ENCODE measurements at places on chromosomes 7 and 10. TPM values are rescaled to one million over a fixed set of nuclear protein-coding genes. Genes with fewer than 3 reads are reported as not detected.

The PCLO gene
- 8.1 TPM for total RNA-seq

The DCLRE1C gene
- total RNA-seq, result 11.8 TPM

The DGKB gene
- total RNA-seq, result 1.7 TPM

The ZNF365 gene
- total RNA-seq, result 0.93 TPM

The ADIRF gene
- total RNA-seq, result not detected

The SLC35B4 gene
- 12.8 TPM for total RNA-seq

The MMD2 gene
- not detected for total RNA-seq

The CC2D2B gene
- total RNA-seq, result 0.13 TPM

- H3K4me3 ChIP-seq, result no peak overlapping the region
- no peaks in the 10 kb centered on the region for H3K4me1 ChIP-seq
- DNase-seq, result no peak
- H3K27ac ChIP-seq, result no peak overlapping the region
- H3K27me3 ChIP-seq, result no peaks in the 10 kb centered on the region
Observed at GRCh38 chr10:131667047-131667446, 233.8 kb upstream of the PPP2R2D start.

GRCh38 chr7:149023662-149024061 lies 4.6 kb downstream of the PDIA4 start:
- H3K27ac ChIP-seq, result no peak overlapping the region
- no peaks in the 10 kb centered on the region for H3K27me3 ChIP-seq
- DNase-seq, result no peak
- no peaks in the 10 kb centered on the region for H3K36me3 ChIP-seq

DNA sequence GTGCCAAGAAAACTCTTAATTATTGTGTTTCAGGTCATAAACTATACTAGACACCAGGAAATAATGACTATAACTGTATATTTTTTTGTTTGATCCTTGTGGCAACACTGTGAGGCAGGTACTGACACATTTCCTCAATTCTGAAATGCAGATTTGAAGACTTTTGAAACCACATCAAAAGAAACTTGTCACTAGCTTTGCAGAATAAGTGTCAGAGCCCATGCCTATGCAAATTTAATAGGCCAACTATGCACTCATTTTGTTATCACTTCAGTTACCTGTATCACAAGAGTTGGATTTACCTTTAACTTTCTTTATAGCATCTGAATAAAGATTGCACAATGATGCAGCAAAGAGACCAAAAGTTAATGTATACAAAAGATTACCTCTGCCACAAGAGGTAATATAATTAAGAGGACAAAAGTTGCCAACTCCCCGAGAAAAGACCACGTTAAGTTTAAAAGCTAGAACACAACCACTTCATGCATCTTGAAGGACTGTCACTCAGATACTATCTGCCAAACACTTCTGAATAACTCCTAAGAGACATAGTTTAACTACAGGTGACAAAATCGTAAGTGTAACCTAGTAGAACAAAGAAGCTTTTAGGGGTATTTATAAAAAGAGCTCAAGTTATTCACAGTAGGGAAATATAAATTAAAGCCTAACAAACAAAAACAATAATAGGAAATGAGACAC lies 80.5 kb downstream of the ELAPOR2 start:
- H3K36me3 ChIP-seq, result no peaks in the 10 kb centered on the region
- H3K4me3 ChIP-seq, result no peak overlapping the region
- H3K4me1 ChIP-seq, result peaks cover 9% of the 10 kb centered on the region
- DNase-seq, result no peak
- H3K27ac ChIP-seq, result no peak overlapping the region

DNA sequence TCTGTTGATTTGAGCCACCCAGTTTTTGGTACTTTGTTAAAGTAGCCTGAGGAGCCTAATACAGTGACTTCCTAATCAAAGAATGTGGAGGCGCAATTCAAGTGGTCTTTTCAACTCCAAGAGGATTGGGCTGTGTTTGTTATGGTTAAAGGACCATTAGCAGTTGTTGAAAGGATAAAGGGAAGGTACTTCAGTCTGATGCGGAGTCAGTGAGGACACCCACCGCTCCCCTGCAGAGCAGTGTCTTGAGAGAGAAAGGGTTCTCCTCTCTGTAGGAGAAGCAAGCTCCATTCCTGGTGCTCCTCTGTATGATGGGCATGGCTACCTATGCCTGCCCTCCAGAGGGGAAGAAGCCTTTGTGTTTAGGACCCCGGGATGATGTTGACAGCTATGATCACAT lies 590.6 kb upstream of the C7orf33 start:
- H3K4me1 ChIP-seq, result no peaks in the 10 kb centered on the region
- no peak for DNase-seq
- no peaks in the 10 kb centered on the region for H3K36me3 ChIP-seq
- no peak overlapping the region for H3K4me3 ChIP-seq
- H3K27me3 ChIP-seq, result no peaks in the 10 kb centered on the region

DNA sequence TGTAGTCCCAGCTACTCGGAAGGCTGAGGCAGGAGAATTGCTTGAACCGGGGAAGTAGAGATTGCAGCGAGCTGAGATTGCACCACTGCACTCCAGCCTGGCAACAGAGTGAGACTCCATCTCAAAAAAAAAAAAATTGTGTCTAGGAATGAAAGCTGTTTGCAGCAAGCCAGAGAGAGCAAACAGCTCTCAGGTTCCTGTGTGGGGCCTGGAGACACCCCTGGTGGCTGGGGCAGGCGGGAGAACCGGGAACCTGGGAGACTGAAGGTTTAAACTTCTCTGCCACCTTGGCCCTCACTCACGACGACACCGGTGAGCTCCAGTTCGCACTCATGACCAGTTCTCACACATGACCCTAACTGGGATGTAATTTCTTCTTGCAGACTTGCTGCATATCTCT lies 13.2 kb upstream of the UNCX start:
- peaks cover 3% of the 10 kb centered on the region for H3K4me1 ChIP-seq
- H3K4me3 ChIP-seq, result no peak overlapping the region
- DNase-seq, result peak; percentile 2
- no peaks in the 10 kb centered on the region for H3K36me3 ChIP-seq
- H3K27ac ChIP-seq, result no peak overlapping the region

DNA sequence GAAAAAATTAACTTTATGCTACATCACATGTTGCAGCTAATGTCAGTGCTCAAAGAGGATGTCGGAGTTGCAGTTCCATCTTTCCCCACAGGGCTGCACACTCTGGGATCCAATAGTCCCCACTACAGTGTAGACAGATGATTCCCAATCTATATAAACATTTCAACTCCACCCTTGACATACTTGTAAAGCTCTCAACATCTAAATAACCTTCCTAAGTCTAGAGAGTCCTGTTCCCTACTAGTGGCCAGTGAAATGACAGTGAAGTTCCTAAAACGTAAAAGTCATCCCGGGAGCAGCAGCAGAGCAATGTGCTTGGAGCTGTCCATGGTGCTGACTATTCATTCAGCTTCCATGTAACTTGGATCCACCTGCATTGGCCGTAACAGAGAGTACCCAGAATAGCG lies 145.1 kb downstream of the GRM8 start:
- peak; percentile 87 for DNase-seq
- no peaks in the 10 kb centered on the region for H3K4me1 ChIP-seq

DNA sequence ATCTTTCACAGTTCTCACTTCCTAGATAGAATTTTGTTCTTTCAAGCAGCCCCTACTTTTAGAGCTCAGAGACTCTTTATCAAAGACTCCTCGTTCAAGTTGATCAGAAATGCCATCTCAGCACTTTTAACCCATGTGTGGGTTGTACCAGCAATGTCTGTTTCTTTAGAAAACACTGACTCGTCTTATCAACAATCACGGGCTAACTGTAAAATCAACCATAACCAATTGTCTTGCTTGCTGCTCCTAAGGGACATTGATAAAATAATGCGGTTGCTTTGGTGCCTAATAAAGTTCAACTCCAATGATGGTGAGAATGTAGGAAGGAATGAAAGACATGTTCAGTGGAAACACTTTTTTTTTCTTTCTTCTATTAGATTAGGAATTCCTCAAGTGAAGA lies 12.9 kb upstream of the CDK6 start:
- H3K27me3 ChIP-seq, result no peaks in the 10 kb centered on the region
- H3K27ac ChIP-seq, result no peak overlapping the region
- no peaks in the 10 kb centered on the region for H3K4me1 ChIP-seq
- no peaks in the 10 kb centered on the region for H3K36me3 ChIP-seq
- H3K4me3 ChIP-seq, result no peak overlapping the region
- DNase-seq, result no peak

GRCh38 chr10:67257018-67257417 lies 331.2 kb downstream of the LRRTM3 start:
- no peaks in the 10 kb centered on the region for H3K27me3 ChIP-seq
- H3K36me3 ChIP-seq, result no peaks in the 10 kb centered on the region
- no peak for DNase-seq
- H3K4me3 ChIP-seq, result no peak overlapping the region

GRCh38 chr7:253581-254336 lies 36.2 kb upstream of the FOXL3 start:
- no peaks in the 10 kb centered on the region for H3K36me3 ChIP-seq
- no peak overlapping the region for H3K4me3 ChIP-seq
- DNase-seq, result no peak
- no peak overlapping the region for H3K27ac ChIP-seq
- H3K27me3 ChIP-seq, result no peaks in the 10 kb centered on the region

- no peaks in the 10 kb centered on the region for H3K27me3 ChIP-seq
- DNase-seq, result no peak
- H3K4me1 ChIP-seq, result peaks cover 3% of the 10 kb centered on the region
- no peak overlapping the region for H3K4me3 ChIP-seq
- H3K27ac ChIP-seq, result no peak overlapping the region
Observed at GRCh38 chr7:91683823-91684222, 196.7 kb downstream of the MTERF1 start.

DNA sequence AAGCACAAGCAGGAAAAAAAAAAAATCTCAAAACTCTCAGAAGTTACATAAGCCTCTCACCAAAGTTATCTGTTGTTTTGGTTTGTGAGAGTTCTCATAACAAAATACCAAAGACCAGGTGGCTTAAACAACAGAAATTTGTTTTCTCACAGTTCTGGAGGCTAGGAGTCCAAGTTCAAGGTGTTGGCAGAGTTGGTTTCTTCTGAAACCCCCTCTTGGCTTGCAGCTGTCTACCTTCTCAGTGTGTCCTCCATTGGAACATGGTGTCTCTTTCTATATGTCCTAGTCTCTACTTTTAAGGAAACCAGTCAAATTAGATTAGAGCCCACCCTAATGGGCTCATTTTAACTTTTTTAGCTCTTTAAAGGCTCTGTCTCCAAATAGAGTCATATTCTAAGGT lies 44.9 kb downstream of the TNKS2 start:
- H3K27me3 ChIP-seq, result no peaks in the 10 kb centered on the region
- no peaks in the 10 kb centered on the region for H3K36me3 ChIP-seq
- H3K4me1 ChIP-seq, result no peaks in the 10 kb centered on the region

GRCh38 chr10:91412354-91413087 lies 2.4 kb downstream of the HECTD2 start:
- peaks cover 15% of the 10 kb centered on the region for H3K4me1 ChIP-seq
- H3K4me3 ChIP-seq, result no peak overlapping the region
- H3K36me3 ChIP-seq, result no peaks in the 10 kb centered on the region
- H3K27me3 ChIP-seq, result no peaks in the 10 kb centered on the region
- DNase-seq, result no peak
- H3K27ac ChIP-seq, result no peak overlapping the region

- DNase-seq, result no peak
- no peaks in the 10 kb centered on the region for H3K4me1 ChIP-seq
- no peaks in the 10 kb centered on the region for H3K27me3 ChIP-seq
- H3K36me3 ChIP-seq, result no peaks in the 10 kb centered on the region
- H3K4me3 ChIP-seq, result no peak overlapping the region
Observed at GRCh38 chr10:37496061-37496460, 361.3 kb downstream of the ZNF248 start.

GRCh38 chr10:11231285-11231684 lies 213.6 kb downstream of the CELF2 start:
- H3K4me1 ChIP-seq, result no peaks in the 10 kb centered on the region
- H3K27me3 ChIP-seq, result no peaks in the 10 kb centered on the region
- H3K4me3 ChIP-seq, result no peak overlapping the region
- H3K27ac ChIP-seq, result no peak overlapping the region
- H3K36me3 ChIP-seq, result no peaks in the 10 kb centered on the region

- H3K4me3 ChIP-seq, result no peak overlapping the region
- no peak for DNase-seq
- H3K27ac ChIP-seq, result no peak overlapping the region
- no peaks in the 10 kb centered on the region for H3K27me3 ChIP-seq
- no peaks in the 10 kb centered on the region for H3K36me3 ChIP-seq
Observed at GRCh38 chr7:143016996-143017395, 9.9 kb downstream of the OR9A2 start.

- no peak for DNase-seq
- no peak overlapping the region for H3K4me3 ChIP-seq
- H3K27me3 ChIP-seq, result no peaks in the 10 kb centered on the region
- H3K36me3 ChIP-seq, result no peaks in the 10 kb centered on the region
Observed at GRCh38 chr7:13946181-13946580, 43.3 kb downstream of the ETV1 start.

DNA sequence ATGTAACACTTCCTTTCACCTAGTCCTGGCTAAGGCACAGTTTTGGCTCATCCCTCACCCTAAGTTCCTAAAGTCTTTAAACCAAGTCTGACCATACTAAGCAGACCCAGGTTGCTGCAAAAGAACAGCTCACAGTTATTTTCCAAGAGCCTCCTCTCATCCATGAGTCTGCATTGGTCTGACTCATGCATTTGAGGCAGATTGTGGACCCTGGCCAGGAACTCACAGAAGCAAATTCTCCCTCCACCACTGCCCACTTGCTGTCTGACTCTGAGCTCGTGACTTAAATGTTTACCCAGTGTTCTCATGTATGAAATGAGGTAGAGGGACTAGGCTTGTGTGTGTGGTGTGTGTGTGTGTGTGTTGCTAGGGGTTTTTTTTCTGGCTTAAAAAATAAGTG lies 1272.8 kb downstream of the TYW1 start:
- no peaks in the 10 kb centered on the region for H3K36me3 ChIP-seq
- DNase-seq, result peak; percentile 82
- no peak overlapping the region for H3K4me3 ChIP-seq
- H3K27me3 ChIP-seq, result peaks cover 3% of the 10 kb centered on the region

DNA sequence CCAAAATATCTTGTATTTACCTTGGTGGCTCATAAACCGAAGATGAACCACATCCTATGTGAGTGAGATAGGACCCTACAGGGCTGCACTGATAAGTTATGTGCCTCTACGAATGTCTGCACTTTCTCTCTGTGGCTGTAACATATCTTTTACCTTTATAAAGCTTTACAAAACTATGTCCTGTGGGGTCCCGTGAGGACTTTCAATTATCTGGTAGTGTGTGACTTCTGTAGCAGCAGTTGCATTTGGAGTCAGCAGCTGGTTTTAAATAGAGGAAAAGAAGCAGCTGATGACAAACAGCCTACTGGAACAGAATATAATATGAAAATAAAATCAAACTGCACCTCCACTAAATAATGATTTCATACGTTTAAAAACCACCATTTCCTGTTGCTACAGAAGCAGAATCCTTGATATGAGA lies 222.4 kb upstream of the GNAI1 start:
- no peak overlapping the region for H3K4me3 ChIP-seq
- no peaks in the 10 kb centered on the region for H3K4me1 ChIP-seq
- no peaks in the 10 kb centered on the region for H3K27me3 ChIP-seq
- no peaks in the 10 kb centered on the region for H3K36me3 ChIP-seq

GRCh38 chr10:11962176-11962575 lies 80.4 kb downstream of the UPF2 start:
- no peak overlapping the region for H3K27ac ChIP-seq
- no peak for DNase-seq
- no peak overlapping the region for H3K4me3 ChIP-seq
- H3K4me1 ChIP-seq, result no peaks in the 10 kb centered on the region

GRCh38 chr7:103640031-103640779 lies 194.2 kb upstream of the SLC26A5 start:
- no peak overlapping the region for H3K4me3 ChIP-seq
- H3K4me1 ChIP-seq, result no peaks in the 10 kb centered on the region
- H3K27ac ChIP-seq, result no peak overlapping the region
- no peak for DNase-seq
- H3K36me3 ChIP-seq, result no peaks in the 10 kb centered on the region
- no peaks in the 10 kb centered on the region for H3K27me3 ChIP-seq

- H3K36me3 ChIP-seq, result no peaks in the 10 kb centered on the region
- no peak overlapping the region for H3K27ac ChIP-seq
- no peak overlapping the region for H3K4me3 ChIP-seq
- no peaks in the 10 kb centered on the region for H3K4me1 ChIP-seq
Observed at GRCh38 chr10:62655337-62655994, 149.1 kb upstream of the ADO start.

Measured in hepatocyte (in vitro differentiated cells).